ENCODE measurements at places on chromosomes 5 and 9.
A peak's percentile ranks its signal among the peaks of the same experiment; 100 is the strongest.

GRCh38 chr9:69949396-69949795 is 94.3 kb upstream of the MAMDC2 start:
- no peak for DNase-seq

GRCh38 chr5:172943283-172943841 is 15.9 kb upstream of the RPL26L1 start:
- DNase-seq: no peak

DNA sequence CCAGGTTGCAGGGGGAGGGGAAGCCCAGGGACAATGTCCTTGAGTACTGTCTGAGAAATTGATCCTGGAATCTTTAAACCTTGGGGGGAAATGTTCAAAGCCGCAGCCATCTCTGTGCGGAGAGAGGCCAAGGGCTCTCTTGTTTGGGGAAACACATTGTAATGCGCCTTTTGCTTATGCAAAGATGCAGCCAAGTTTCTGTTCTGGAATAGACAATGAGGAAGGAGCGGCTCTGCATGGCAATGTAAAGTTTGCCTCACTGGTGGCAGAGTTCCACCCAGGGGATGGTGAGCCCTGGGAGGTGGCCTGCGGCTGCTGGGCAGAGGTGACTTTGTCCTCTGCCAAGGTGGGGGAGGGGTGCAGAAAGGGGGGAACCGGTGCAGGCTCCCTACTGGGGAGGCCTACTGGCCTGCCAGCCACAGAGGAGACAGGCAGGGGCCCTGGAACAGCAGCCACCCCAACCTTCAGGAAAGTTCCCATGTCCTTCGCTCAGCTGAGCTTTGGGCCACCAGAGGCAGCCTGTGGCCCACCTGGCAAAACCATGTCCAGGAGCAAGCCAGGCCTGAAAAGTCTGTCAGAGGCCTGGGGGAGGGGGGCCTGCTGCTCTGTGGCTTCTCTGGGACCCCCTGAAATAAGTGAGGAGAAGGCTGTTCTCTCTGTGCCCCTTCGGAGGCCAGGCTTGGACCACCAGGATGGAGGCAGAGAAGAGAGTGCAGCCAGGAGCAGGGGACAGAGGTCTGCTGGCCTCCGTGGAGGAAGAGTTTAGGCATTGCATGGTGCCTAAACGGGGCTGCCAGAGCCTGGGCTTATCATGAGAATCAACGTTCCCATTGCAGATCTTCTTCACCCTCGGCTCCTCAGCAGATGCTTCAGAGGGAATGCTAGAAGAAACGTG is 127.8 kb downstream of the ZNF354C start:
- no peak for DNase-seq

DNA sequence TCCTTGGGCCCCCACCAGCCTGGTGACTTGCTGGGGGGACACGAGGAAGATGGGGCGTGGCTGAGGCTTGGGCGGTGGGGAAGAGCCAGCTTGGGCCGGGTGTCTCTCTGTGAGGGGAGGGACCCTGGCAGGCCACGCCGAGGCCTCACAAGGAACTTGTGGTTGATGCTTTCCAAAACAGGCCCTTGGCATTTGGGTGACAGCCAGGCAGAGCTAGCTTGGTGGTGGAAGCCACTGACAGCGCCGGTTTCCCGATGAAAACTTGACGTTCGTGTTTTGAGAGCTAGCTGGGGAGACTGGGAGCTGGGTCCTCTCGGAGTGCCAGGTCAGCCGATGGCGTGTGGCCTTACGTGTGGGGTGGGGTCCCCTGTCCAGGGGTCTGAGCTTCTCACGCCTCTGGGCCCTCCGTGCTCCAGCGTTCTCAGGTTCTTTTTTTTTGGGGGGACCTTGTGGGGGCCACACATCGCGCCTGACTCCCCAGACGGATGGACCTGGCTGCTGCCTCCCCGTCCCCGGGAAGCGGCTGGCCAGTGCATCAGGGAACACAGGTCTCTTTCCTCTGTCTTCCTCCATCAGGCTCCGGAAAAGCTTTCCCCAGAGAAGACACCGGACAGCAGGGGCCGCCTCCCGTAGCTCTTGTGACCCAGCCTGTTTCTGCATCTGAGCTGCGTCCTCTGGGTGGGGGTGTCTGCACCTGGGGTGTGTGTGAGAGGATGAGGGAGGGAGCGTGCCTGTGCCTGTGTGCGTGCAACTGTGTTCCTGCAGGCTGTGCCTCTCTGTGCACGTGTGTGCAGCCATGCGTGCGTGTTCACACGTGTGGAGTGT is 129.3 kb upstream of the LPCAT1 start:
- peak; percentile 65 for DNase-seq

- no peak for DNase-seq
These were observed 42.1 kb downstream of the CACNA1B start for GRCh38 chr9:137919649-137920141.

DNA sequence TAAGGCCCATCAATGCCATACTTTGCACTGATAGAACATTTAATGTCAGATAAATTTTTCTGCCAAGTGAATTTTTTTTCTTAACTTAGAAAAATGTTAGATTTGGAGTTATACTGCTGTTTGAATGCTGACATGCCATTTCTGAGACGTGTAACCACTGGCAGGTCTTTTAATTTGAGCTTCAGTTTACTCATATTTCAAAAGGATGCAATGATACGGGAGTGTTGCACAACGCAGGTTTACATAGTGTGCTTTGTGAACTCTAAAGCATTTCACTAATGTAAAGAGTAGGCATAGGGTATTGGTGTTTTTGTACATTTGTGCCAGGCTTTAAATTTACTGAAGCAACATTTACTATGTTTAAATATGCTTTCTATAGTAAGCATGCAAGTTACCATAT is 4.2 kb downstream of the ZBTB43 start:
- DNase-seq: no peak

- DNase-seq: no peak
These were observed 30.7 kb upstream of the COL15A1 start for GRCh38 chr9:98913044-98913443.

GRCh38 chr5:10741661-10742060 is 19.4 kb downstream of the DAP start:
- no peak for DNase-seq

DNA sequence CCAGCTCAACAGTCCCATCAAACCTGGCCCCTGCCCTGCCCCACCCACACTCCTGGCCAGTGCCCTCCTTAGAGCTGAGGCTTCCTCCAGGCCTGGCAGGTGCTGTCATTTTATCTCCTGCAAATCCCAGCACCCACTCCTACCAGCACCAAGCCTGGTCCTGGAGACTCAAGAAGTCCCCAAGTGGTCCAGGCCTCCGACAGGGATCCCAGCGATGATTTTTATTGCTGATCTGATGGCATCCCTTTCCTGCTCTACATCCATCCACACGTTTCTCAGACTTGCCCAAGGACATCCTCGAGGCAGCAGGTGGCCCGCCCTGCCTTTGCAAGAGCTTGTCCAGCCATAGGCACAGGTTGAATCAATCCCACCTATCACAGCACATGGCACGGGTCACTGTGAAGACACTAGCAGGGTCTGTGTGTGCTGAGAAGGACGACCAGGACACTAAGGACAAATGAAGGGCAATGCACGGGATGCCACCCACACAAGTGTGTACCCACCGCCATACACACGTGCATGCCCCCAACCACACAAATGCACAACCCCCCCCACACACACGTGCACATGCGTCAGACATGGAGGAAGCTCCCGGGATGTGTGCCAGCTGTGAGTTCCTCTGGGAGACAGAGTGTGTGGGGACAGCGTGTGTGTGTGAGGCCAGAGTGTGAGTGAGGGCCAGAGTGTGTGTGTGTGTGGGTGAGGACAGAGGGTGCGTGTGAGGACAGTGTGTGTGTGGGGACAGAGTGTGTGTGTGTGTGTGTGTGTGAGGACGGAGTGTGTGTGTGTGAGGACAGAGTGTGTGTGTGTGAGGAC is 62.4 kb upstream of the UBAC1 start:
- no peak for DNase-seq

DNA sequence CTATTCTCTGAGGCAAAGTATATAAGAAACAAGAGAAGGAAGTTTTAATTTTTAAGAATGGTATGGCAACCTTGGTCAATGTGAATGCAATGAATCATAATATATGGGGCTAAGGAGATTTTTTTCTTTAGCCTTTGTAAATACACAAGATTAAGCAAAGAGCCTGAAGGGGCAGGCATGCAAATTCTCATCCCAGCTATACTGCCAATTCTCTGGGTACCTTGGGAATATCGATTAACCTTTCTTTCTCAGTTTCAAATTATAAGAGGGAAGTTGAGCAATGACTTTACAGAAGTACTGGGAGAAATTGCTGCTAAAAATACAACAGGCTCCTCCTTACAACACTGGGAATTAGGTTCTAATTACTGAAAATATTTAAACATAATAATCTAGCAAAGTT is 97.5 kb downstream of the MRPS27 start:
- no peak for DNase-seq

DNA sequence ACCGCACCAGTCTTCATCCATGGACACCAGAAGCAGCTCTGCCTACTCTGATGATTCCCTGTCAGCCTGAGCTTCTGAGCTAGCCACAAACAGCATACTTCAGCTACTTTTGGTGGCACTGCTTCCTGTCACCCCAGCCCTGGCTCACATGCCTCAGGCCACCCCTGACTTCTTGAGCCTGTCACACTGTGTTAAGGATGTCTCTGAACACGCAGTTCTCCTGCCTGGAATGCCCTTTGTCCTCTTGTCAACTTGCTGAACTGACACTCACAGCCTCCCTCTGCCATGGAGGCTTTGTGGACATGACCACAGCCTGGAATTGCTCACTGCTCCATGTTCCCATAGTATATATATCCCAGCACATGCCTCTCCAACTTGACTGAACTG is 7.2 kb downstream of the MACROH2A1 start:
- DNase-seq: no peak

DNA sequence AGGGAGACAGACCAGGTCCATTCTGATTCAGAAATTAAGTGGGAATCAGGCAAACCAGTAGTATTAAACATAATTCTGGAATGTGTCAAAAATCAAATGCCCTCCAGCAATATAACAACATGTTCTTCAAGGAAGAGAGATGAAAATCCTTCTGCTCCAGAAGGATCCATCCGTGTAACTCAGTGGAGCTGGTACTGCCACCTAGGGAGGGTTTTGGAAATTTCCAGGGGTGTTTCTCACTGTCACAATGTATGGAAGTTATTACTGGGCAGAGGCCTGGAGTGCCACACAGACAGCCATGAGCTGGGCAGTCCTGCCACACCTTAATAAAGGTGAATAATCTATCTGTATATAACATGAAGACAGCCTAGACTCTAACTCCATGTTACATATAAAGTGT is 87.5 kb downstream of the TTLL11 start:
- DNase-seq: no peak

DNA sequence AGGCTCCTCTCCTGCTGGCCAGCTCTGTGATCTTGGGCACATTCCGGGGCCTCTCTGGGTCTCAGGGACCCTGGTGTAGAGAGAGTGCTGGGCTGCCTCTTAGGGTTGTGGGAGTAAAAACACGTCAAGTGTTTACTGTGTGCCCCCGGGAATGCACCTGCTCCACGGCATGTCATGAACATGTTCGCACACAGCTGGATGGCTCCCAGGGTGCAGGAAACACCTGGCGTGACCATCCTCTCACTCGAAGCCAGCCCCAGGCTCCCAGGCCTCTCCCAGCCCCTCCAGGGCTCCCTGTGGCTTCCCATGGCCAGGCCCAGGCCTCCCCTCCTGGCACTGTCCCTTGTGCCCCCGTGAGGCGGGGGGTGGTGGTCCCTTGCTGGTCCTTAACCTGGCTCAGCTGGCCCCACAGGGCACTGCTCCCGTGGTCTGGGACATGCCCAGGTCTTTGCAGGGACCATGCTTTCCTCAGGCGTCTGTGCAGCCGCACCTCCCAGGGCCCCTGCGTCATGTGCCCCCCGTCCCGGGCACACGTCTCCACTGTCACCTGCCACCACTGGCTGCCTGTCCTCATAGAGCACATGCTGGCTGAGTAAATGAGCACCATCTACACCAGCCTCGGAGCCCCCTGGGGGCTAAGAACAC is 44.9 kb downstream of the SLC6A3 start:
- DNase-seq: no peak

DNA sequence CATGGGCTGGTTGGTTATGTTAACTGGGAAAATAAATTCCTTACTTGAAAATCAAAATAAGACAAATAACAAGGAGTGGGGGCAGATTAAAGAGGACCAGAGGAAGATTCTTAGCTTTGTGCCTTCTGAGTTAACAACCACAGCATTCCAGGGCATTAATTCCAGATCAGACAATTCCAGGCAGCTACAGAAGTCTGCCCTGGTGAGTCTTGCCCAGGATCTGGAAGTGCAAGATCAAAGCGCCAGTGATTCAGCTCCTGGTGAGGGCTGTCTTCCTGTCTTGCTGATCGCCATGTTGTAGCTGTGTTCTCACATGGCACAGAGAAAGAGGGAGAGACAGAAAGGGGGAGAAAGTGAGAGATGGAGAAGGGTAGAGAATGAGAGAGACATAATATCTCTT is 65.6 kb downstream of the ANXA2R start:
- no peak for DNase-seq

DNA sequence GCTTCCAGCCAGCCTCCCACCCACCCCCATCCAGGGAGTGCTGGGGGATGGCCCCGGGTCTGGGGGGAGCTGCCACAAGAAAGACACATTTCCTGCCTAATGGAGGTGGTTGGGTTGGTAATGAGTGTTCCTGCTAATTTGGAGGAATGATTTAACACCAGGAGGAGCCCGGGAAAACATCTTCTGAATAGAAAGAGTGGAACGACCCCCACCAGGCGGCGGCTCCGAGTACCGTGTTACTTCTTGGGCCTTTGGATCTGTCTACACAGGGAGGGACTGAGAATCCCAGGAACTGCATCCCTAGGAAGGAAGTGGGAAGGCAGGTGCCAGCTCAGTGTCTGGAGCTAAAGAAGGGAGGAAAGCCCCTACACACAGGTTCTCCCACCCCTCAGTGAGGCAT is 64.6 kb downstream of the TSPAN17 start:
- DNase-seq: no peak

- peak; percentile 58 for DNase-seq
These were observed 4.4 kb upstream of the ST6GALNAC6 start for GRCh38 chr9:127903557-127904475.

DNA sequence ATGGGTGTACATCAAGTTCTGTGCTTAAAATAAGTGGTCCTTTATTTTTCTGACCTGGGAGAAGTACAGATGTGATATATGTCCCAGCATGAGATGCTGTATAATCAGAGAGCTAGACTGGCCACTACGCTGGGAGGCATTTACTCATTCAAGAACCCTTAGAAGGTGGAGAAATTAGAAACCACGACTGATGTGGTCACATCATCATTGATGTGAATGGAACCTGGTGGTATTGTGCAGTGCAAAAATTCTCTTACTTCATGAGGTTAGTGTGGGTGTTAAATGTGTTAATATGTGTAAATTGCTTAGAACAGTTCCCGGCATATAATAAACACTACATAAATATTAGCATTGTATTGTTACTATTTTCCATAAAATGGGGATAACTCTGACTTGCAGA is 69.5 kb upstream of the CKMT2 start:
- DNase-seq: no peak

DNA sequence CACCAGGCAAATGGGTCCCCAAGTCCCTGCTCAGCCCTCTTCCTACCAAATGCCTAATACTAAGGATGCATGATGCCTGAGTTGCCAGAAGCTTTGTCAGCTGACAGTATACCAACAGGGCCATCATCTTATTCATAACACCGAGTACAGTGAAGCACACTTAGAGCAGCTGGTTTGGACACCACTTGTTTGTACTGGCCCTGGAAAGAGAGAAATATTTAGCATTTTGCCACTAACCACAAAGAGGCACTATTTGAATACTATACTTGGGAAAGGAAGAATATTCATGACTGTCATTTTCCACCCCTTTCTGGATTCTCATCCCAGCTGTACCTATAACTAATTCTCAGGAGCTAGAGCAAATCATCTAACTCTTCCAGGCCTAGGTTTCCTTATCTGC is 364.4 kb upstream of the KIF2A start:
- DNase-seq: no peak

- DNase-seq: no peak
These were observed 71.9 kb upstream of the PPP1R2B start for GRCh38 chr5:156778139-156778706.

- DNase-seq: no peak
These were observed 39.6 kb downstream of the RXRA start for GRCh38 chr9:134365791-134366222.

Data from germinal center (tissue), 1 donor.